ENCODE measurements at places on chromosomes 5 and 9.
A peak's percentile ranks its signal among the peaks of the same experiment; 100 is the strongest.

GRCh38 chr5:157150995-157151394, 8.3 kb upstream of the MED7 start:
- DNase-seq = no peak

DNA sequence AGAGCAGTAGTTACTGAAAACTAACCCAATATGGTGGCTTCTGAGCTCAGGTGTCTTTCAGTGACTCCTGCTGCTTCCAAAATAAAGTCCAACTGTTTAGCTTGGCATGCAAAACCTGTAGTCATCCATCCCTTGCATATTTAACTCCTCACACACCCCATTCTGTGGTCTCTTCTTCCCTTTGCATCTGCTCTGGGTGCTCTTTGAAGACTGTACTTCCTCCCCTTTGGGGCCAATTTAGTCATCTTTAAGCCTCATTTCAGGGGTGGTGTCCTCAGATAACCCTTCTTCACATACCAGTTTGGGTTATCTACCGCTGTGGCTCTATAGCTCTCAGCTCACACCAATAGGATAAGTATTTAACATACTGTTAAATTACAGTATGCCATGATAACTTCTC, 209.9 kb upstream of the DMRT1 start:
- DNase-seq = no peak

DNA sequence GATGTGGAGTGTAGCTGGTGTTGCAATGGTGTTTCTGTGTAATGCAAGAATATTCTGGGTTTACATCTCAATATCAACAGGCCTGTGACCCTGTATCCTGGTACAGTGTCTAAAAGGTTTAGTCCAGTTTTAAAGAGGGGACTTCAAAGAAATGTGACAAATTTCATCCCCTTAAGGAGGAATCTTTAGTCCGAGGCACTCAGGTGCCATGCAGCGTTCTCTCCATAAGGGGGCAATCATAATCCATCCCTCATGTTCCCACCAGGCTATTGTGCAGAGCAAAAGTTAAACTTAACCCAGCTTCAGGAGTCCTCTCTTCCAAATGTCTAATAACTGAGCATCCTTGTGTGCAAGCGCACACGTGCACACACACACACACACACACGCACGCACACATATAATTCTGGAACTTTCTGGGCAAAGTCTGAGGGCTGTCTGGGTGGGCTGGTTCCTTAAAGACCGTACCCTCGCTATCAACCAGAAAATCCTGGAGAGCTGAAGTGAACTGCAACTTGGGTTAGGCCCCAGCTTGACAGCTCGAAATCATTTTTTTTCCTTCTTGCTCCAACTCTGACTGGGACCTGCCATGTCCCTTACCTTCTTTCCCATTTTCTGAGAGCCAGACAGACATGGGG, 46.0 kb downstream of the CRB2 start:
- peak; percentile 15 for DNase-seq

DNA sequence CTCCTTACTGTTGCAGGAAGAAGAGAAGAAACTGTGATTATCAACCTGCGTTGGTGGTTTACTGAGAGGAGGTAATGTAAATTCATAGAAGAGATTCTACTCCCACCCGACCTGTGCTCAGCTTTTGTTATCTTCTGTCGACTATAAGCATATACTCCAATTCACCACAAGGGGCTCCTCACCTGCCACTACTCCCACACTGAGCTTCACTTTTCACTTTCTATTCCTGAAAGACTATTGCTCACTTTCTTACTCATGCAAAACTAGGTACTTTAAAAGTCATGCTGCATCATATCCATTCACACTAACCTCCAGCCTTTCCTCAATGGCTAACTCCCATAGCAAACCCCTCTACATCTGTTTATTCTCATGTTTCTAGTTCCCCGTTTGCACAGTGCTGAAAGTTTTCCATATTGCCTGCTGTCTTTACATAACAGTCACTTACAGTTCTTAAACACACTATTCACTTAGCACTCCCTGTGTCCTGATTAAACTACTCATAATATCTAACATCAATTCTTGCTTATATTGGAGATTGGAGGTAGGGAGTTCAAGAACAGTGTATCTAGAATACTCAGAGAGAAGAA, 1062.6 kb downstream of the NR2F1-AS1 start:
- no peak for DNase-seq

- DNase-seq = no peak
Observed at GRCh38 chr5:72377910-72378638, 57.9 kb downstream of the PTCD2 start.

DNA sequence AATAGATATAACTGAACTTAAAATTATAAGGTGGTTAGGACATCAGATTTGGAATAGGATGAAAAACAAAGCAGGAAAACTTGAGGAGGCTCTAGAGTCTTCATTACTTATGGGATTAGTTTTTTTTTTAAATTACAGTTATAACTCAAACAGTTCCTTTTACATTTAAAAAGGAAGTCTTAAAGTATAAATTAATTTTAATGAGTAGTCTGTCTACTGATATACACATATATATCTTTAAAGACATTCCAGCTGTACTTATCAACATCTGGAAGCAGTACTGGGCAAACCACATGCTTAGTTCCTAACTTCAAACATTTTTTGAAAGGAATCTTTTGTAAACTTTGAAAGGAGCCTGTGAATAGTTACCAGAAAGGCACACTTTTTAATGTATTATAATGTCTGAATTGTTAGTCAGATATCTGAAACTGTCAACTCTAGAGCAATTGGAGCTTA, 6.0 kb downstream of the ACTBL2 start:
- no peak for DNase-seq

Data from NCI-H2227 treated with DMSO at 0.1 percent for 48 hours (cell line).